Activated T-cell treated with anti-CD3 and anti-CD28 coated beads, Interleukin-2, amount 50 U/mL, for 48 hours (primary cell): ENCODE measurements at places on chromosomes 16 and 17.
A peak's percentile ranks its signal among the peaks of the same experiment; 100 is the strongest.

DNA sequence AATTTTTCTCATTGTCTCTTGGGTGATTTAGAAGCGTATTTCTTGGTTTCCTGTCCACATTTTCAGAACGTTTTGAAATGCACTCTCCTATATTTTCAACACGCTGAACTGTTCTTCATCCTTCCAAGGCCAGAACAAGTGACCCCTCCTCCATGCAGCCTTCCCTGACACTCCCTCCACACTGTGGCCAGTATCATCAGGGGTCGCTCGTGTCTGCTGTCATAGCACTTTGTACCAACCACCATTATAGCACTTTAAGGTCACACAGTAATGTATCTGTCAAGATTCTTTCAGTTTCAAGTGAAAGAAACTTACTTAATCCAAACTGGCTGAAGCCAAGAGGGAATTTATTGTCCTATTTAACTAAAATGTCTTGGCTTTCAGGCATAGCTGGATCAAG, 17.5 kb upstream of the IL21R start:
- no peak for DNase-seq

- DNase-seq, result no peak
Measured at GRCh38 chr16:73026754-73027684, 20.9 kb downstream of the ZFHX3 start.

DNA sequence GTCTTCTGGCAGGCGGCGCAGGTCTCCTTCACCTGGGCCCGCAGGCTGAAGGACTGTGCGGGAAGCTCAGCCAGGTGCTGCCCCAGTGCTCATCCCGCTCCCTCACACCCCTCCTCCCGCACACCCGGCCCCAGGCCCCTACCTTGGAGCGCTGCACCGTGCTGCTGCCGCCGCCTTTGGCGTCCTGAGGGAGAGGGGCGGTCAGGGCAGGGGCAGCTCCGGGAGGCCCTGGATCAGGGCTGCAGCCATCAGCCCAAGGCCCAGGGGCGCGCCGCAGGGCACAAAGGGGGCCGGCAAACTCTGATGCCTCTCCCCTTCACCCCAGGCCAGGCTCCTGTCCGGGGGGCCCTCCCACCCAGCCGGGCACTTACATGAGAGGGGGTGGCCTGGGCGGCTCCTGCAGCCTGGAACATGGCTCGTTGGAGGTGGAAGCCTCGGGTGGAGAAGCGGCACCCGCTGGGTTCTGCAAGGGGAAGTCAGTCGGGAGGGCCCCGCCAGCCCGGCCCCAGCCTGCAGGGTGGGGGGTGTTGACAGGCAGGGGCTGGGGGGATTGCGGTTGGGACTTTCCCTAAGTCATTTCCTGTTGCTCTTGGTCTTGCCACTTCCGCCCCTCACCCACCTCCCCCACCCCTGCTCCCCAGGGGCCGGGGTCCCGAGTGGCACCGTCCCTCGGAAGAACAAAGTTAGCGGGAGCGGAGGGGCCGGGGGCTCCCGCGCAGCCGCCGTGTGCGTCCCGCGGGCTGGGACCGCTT, 863 bp downstream of the LIMD2 start:
- DNase-seq, result peak; percentile 84

GRCh38 chr17:56638591-56639051, 45.1 kb downstream of the NOG start:
- no peak for DNase-seq

- DNase-seq, result no peak
Measured at GRCh38 chr17:61063528-61063927, 336.1 kb upstream of the TBX2 start.

- peak; percentile 85 for DNase-seq
Measured at GRCh38 chr16:70454222-70455034, at the start of gene FCSK. Gene FCSK (plus strand): TSS chr16:70454595. CDS start chr16:70463191, 8,596 bp downstream.

- DNase-seq, result no peak
Measured at GRCh38 chr17:49631496-49631895, 46.4 kb downstream of the SPOP start.

GRCh38 chr16:84339766-84340165, 28.6 kb upstream of the ATP2C2 start:
- no peak for DNase-seq

GRCh38 chr16:89922884-89923639, at the start of gene TUBB3:
Gene TUBB3 (plus strand): TSS chr16:89923342. CDS start chr16:89923402, 60 bp downstream.
- DNase-seq, result peak; percentile 67

DNA sequence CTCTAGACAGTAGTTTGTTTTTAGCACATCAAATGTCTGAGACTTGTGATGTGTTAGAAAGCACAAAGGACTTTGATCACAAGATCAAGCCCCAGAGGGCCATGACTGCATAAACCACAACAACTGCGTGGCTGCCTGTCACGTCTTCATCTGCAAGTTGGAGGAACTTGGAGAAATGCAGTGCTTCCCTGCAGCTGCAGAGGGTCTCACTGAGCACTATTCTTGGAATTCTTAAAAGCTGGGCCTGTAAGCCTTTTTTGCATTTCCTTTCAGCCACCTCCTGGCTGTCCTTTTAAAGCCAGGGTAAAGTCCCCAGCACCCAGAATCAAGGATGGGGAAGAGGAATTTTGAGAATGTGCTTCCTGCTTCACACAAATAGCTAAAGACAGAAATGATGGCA, 431.3 kb downstream of the MAF start:
- DNase-seq, result peak; percentile 49

DNA sequence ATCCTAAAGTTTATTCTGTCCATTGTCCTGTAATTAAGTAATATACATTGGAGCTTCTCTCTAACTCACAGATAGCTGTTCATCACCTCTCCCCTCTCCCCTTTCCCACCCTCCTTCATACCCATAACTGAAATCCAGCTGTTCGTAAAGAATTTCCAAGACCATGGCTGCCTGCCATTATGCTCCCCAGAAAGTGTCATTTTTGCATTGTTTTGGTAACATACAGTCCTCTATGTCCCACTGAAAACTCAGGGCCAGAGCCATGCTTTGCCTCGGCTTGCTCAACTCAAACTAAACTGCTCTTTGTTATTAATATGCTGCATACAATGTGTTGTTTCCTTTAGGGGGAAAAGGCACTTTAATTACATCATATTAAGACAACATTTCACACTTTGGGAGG, 132.0 kb downstream of the MRTFB start:
- no peak for DNase-seq

GRCh38 chr17:17466511-17466910, 10.3 kb upstream of the MED9 start:
- DNase-seq, result no peak

DNA sequence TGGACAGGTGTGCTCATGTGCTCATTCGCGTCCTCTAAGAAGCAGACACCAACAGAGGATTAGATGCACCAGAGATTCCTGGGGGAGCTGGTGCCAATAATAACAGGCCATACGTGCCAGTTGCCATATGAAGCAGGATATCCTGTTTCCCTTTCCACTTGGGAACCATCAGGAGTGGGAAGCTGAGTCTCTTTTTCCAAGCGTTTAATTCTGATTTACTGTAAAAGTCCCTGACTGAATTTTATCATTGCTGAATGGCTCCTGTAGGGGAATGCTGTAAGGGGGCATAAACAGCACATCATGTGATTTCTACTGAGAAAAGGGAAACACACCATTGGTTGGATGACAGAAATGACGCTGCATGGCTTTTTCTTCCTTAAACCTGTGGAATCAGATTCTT, 113.3 kb downstream of the IRF8 start:
- no peak for DNase-seq

DNA sequence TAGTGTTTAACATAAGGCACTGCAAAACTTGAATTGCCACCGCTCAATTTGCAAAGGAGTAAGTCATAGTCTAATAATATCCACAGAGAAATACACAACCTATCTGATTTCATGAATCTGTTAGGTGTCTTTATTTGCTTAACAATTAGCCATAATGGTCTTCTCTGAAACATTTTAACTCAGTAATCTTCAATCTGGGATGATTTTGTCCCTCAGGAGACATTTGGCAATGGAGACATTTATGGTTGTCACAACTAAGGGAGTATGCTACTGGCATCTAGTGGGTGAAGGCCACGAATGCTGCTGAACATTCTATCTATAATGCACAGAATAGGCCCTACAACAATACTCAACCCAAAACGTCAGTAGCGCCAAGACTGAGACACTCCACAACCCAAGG, 4.3 kb downstream of the UBE2G1 start:
- no peak for DNase-seq

DNA sequence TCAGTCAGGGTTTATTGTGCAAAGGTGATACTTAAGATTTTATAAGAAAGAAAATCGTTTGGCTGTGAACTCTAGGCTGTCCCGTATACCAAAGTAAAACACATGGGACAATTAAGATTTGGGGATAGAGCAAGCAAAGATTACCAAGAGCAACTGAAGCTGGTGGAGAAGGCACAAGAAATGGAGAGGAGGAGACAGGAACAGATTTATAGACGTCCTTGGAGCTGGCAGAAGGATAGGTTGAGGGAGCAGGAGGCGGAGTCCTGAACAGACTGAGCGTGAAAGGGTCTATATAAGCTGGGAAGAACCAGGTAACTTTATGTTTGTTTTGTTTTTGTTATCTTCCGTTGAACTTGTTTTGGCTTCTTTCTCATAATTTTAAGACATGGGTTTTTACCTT, 3.8 kb downstream of the TNRC6C start:
- DNase-seq, result no peak

- no peak for DNase-seq
Measured at GRCh38 chr17:38742411-38743308, 5.5 kb downstream of the PCGF2 start.

DNA sequence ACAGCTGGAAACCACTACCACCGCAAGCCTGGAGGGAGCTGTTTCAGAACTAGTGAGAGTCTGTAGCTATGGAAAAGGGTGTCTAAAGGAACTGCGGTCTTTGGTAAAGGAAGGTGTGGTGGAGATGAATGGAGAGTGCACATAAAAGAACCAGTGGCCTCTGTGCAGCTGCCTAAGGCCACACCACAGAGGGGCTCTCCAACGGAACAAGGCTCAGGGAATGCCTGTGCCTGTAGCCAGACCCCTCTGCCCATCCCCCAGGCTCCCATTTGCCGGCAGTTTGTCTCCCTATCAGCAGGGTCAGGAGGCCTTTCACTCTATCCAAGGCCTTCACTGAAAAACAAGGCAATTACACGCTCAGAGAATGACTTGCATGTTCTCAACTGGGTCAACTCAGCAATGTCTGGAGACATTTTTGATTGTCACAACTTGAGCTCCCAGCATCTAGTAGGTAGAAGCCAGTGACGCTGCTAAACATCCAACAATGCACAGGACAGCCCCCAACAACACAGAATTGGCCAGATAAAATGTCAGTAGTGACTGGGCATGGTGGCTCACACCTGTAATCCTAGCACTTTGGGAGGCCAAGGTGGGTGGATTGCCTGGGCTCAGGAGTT, 3.3 kb upstream of the FDXR start:
- no peak for DNase-seq

DNA sequence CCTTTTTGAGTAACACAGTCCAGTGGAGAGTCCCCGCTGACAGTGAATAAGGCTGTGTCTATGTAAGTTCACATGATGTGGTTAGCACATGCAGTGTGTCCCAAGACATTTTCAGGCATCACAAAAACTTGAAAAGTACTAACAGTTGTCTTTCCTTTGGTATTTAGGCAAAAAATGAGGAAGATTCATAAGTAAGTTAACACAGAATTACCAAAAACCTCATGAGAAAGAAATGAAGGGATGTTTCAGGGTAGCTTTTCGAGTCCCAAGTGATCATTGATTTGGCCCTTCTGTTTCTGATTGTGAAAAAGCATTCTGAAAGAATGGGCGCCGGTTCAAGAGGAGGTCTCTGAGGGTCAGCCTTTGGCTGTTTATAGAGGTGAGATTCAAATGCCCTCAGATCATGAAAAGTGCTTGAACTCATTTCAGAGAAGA, 529 bp upstream of the ASPA start:
- no peak for DNase-seq

DNA sequence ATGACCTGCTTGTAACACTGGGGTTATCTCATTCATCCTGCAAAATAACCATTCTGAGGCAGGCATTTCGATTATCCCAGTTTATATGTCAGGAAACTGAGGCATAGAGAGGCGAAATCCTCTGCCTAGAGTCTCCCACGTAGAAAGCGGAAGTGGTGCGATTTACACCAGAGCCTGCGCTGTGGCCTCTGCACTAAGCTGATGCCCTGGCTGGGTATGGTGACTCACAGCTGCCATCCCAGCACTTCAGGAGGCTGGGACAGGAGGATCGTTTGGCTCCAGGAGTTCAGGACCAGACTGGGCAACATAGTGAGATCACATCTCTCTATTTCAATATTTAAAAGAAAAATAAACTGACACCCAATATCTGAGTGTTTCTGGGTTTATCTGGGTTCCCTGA, 59.3 kb upstream of the BCO1 start:
- no peak for DNase-seq

GRCh38 chr17:46024590-46024989, 25.5 kb downstream of the STH start:
- no peak for DNase-seq

- peak; percentile 85 for DNase-seq
Measured at GRCh38 chr17:64020056-64020766, at the start of gene ICAM2. Gene ICAM2 (minus strand): TSS chr17:64020633. CDS start chr17:64006691, 13,942 bp downstream.

DNA sequence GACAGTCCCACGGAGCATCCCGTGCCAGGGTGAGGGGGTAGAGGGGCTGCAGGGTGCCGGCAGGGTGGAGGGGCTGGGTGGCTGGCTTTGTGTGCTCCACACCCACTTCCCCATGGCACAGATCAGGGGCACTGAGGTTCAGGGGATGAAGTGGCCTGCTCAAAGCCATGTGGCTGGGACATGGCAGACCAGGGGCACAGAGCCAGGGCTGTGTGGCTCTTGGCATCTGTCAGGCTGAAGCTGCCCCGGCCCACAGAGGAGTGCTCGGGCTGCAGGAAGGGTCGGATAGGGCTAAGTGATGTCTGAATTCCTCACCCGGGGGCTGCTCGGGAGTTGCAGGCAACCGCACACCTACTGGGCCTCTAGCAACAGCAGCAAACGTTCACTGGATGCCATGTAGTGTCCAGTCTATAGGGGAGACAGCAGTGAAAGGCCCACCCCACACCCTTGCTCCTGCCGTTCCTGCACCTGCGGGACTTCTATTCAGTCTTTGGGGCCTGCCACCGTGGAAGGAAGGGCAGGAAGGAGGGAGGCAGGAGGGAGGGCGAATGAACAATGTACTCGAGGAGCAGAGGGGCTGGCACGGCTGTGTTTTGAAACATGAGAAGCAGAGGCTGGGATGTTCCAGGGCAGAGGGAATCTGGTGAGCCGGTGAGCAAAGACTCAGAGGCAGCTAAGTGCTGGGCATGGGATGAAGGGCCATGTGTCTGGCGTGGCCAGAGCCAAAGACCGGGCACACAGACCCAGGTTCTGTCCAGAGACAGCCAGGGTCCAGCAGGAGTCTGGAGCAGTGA, 15.1 kb downstream of the SLC5A10 start:
- DNase-seq, result no peak

DNA sequence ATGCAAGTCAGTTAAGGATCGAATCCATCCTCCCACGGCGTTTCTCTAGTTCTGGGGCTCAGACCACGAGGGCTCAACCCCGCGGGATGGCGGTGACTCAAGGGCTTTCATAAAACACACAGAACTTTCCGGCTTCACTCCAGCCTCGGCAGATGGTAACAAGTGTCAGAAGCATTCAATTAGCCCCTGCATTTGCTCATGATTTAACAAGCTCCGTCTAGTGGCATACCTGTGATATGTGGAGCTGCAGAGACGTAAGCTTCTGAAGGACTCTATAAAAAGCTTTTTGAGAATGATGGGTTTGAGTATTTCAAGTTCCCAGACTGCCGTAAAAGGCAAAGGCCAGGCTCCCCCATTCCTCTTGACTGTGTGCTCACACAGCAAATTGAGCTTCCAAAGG, 91.3 kb upstream of the SEC14L1 start:
- DNase-seq, result no peak
